ENCODE measurements at places on chromosomes 3 and 15. TPM values are rescaled to one million over a fixed set of nuclear protein-coding genes. Genes with fewer than 3 reads are reported as not detected.

The MRAS gene
- 14.2 TPM for total RNA-seq

The GOLGA6L25 gene
- not detected for total RNA-seq

The UNC13C gene
- 0.43 TPM for total RNA-seq

The DGKG gene
- total RNA-seq = not detected

The TRIM71 gene
- total RNA-seq = not detected

The GNAT1 gene
- not detected for total RNA-seq

The SEMA3G gene
- 1.7 TPM for total RNA-seq

The NR2F2 gene
- 4.8 TPM for total RNA-seq

The XIRP1 gene
- total RNA-seq = not detected

The PAQR9 gene
- not detected for total RNA-seq

The SLC30A4 gene
- total RNA-seq = 2.9 TPM

The TGM5 gene
- total RNA-seq = 0.21 TPM

The DPPA4 gene
- total RNA-seq = not detected

The GHSR gene
- total RNA-seq = not detected

The GOLGA6L7 gene
- not detected for total RNA-seq

The PTPRG gene
- 14.7 TPM for total RNA-seq

The LIPC gene
- 1.4 TPM for total RNA-seq

The P2RY13 gene
- total RNA-seq = not detected

The EPHB3 gene
- total RNA-seq = 26.3 TPM

The OR5K2 gene
- not detected for total RNA-seq

The RBPMS2 gene
- not detected for total RNA-seq

The SYNPR gene
- total RNA-seq = not detected

The STRC gene
- total RNA-seq = 0.72 TPM

The MASP1 gene
- not detected for total RNA-seq

The CCNB2 gene
- 6.3 TPM for total RNA-seq

The ITIH1 gene
- not detected for total RNA-seq

The SPINK8 gene
- total RNA-seq = not detected

The ZNF717 gene
- total RNA-seq = 12.8 TPM

The LSM3 gene
- total RNA-seq = 7.0 TPM

The CIDEC gene
- total RNA-seq = not detected

The SLC9C1 gene
- 0.43 TPM for total RNA-seq

The JMJD7 gene
- total RNA-seq = 10.8 TPM

The RFC4 gene
- 16.4 TPM for total RNA-seq

The MED12L gene
- under 0.01 TPM for total RNA-seq

The CXCR6 gene
- not detected for total RNA-seq

The CCRL2 gene
- not detected for total RNA-seq

The CSTA gene
- total RNA-seq = 324 TPM

The ATP13A4 gene
- 0.48 TPM for total RNA-seq

The SCAANT1 gene
- total RNA-seq = not detected

The IL5RA gene
- not detected for total RNA-seq

The SPG11 gene
- total RNA-seq = 94.7 TPM

The SHC4 gene
- 1.9 TPM for total RNA-seq

The CRYGS gene
- total RNA-seq = 0.48 TPM

The SH3GL3 gene
- total RNA-seq = 2.1 TPM

The BCL2A1 gene
- total RNA-seq = not detected

The MYH15 gene
- under 0.01 TPM for total RNA-seq
